ENCODE measurements at places on chromosomes 5 and 9.

- DNase-seq = no peak
Observed at GRCh38 chr9:107542411-107543157, 53.0 kb upstream of the KLF4 start.

- no peak for DNase-seq
Observed at GRCh38 chr9:1273859-1274258, 223.7 kb downstream of the DMRT2 start.

GRCh38 chr5:72817076-72817481 is 618 bp downstream of the TNPO1 start:
- DNase-seq = peak; percentile 19

DNA sequence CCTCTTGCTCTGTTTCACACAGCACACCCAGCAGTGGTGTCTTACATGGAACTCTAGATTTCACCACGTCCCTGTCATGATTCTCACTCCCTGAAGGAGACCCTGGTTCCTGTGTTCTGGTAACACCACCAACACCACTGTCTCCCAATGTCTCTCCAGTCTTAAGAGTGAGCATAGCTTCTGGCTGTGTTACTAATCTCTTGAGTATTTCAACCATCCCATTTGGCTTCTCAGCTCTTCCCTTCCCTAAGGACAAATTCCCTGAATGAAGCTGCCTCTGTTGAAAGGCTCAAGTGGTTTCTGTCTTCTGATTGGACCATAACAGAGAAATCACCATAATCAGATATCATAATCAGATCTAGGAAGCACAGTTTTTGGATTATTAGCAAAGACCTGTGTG is 311.8 kb downstream of the DNAH5 start:
- no peak for DNase-seq

GRCh38 chr5:140336388-140336787 is 10.0 kb downstream of the HBEGF start:
- DNase-seq = no peak

DNA sequence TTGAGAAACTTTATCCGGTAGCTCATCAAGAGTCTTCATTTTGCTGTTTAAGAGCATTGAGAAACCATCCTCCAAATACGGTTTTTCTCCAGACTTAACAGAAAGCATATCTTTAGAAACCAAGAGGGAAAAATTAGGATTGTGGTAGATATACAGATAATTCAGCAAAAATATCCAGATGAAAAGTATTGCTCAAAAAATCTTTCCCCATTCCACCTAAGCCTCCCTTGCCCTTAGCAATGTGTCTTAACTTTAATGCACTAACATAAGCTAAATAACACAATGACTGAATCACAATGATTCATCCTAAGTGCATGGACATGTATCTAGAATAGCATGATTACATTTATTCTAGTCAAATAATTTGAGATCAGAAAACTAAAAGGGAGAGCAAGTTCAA is 130.3 kb upstream of the TARS1 start:
- no peak for DNase-seq

All from CD4-positive, alpha-beta T cell treated with Interleukin-15 for 4 hours (primary cell).